ENCODE measurements at places on chromosomes 1 and 21.

DNA sequence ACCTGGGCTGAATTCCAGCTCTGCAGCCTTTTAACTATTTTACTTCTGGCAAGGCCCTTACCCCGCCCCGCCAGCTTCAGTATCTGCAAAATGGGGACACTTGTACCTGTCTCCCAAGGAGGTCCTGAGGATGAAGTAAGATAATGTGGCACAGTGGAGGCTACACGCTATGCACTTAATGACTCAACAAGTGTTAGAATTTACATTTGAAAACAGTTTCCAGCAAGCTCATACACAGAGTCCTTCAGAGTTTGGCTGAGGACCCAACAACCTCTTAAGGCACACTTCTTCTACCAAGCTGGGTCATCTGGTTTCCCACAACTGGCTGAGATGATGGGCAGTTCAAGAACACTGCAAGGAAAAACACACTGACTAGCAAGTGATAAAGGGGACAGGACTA lies 30.2 kb upstream of the SLC22A15 start:
- DNase-seq, result no peak

GRCh38 chr1:228084325-228084724 lies 1.8 kb downstream of the ARF1 start:
- no peak for DNase-seq

DNA sequence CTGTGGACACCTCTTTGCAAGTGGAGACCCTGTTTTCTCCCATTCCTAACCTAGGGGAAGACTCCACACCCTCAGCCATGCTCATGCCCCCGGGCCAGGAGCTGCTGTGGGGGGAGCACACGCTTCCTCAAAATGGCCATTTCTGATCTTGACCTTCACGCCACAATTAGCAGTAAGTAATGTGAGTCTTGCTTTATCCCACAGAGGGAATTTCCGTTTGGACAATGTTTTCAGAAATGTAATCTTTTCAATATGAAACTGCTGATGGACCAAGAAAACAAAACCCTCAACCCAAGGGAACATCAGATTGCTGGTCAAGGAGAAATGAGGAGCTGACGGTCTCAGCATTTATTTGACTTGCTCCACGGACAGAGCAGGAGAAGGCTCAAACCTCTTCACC lies 8.3 kb upstream of the KCNE1 start:
- no peak for DNase-seq

- DNase-seq, result no peak
Observed at GRCh38 chr1:118881751-118882150, 106.4 kb downstream of the TBX15 start.
